Naive thymus-derived CD8-positive, alpha-beta T cell (primary cell): ENCODE measurements at places on chromosomes 5 and 9. TPM values are rescaled to one million over a fixed set of nuclear protein-coding genes. Genes with fewer than 3 reads are reported as not detected.

TEK gene
- not detected for total RNA-seq

GRCh38 chr5:41176952-41177351 lies 36.4 kb downstream of the C6 start:
- peaks cover 5% of the 10 kb centered on the region for H3K27me3 ChIP-seq
- H3K4me1 ChIP-seq, result no peaks in the 10 kb centered on the region
- H3K36me3 ChIP-seq, result no peaks in the 10 kb centered on the region

- no peak overlapping the region for H3K4me3 ChIP-seq
- H3K36me3 ChIP-seq, result no peaks in the 10 kb centered on the region
- no peaks in the 10 kb centered on the region for H3K27me3 ChIP-seq
Measured at GRCh38 chr9:114850871-114851270, 45.0 kb upstream of the TNFSF15 start.

DNA sequence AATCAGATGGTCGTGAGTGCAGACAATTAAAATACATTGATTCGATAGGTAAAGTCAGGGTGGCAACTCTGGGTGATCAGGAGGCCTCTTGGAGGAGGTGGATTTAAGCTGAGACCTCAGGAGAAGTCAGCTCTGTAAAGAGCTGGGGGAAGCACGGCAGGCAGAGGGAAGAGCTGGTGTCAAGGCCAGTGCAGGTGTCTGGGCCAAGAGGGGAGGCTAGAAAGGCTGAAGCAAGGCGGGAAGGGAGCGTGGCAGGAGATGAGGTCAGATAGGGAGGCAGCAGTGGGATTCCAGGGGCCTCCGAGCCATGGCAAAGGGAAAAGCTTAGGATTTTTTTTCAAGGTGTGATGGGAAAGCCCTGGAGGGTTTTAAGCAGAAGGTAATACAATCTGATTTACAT lies 178.7 kb downstream of the FSTL4 start:
- no peaks in the 10 kb centered on the region for H3K27me3 ChIP-seq
- no peak for DNase-seq
- H3K27ac ChIP-seq, result no peak overlapping the region
- H3K4me1 ChIP-seq, result no peaks in the 10 kb centered on the region
- no peak overlapping the region for H3K4me3 ChIP-seq

DNA sequence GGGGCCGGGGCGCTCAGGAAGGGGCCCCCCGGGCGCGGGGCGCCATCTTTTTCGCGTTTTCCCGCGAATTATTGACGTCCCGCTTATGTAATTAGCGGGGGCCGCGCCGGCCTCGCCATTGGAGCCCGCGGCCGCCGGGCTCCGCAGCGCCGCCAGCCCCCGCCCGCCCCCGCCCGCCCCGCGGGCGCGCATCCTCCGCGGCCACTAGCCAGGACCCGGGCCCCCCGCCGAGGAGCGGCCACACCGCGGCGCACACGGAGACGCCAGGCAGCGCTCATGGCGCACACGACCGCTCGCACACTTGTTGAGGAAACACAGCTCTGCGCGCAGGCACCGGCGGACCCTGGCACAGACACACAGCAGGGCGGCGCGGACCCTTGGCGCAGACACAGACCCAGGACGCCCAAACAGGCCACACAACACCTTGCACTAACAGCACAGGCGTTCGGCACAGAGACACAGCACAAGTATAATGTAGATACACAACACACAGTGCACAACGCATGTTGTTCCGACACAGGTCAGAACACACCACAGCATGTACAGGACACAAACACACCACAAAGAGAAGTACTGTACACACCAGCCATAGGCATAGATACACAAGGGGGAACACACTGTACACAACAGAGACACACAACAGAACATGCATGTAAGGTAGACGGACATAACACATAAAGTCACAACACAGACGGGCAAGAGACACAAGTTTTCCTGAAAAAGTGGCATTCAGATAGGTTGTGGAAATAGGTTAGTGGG lies 467 bp upstream of the PHF19 start:
- H3K4me1 ChIP-seq, result peaks cover 77% of the 10 kb centered on the region
- no peaks in the 10 kb centered on the region for H3K27me3 ChIP-seq
- H3K27ac ChIP-seq, result peak overlapping the region; percentile 98
- peaks cover 17% of the 10 kb centered on the region for H3K36me3 ChIP-seq

DNA sequence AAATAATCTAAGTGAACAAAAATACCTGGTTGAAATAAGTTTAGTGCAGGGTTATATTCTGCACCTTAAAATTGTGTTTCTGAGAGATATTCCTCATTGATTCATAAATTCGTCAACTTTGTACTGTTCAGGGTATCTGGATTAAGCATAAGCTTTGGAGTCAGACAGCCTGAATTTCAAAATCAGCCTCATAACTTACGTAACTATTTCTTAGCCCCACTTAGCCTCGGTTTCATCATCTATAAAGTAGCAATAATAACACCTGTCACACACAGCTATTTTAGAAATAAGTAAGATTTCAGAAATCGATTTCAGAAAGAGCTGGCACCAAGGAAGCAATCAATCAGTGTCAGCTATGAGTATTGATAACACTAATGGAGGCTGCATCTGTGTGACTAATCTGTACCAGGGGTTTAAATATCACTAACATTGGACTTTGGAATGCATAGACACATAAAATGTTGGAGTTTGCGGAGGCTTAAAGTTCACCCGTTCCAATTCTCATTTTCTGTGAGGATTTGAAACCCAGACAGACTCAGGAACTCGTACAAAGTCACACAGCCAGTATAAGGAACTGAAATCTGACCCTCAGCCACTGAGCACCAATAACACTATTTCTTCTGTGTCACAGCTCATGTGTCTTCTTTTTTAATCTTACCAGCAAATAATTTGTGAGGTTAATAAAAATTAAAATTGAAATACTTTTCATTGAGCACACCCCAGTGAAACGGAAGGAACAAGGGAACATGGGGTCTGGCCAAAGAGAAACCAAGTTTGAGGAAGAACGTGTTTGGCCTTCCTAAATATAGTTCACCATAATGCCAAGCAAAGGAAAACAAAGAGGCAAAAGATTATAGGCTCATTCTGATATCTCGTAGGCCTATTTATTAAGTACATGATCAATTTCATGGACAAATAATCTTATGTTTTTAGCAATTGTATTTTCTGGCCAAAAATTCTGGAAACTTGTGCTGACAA lies 194.4 kb upstream of the PTGER4 start:
- H3K27me3 ChIP-seq, result no peaks in the 10 kb centered on the region
- DNase-seq, result no peak
- H3K36me3 ChIP-seq, result no peaks in the 10 kb centered on the region
- peaks cover 4% of the 10 kb centered on the region for H3K4me1 ChIP-seq
- no peak overlapping the region for H3K27ac ChIP-seq

DNA sequence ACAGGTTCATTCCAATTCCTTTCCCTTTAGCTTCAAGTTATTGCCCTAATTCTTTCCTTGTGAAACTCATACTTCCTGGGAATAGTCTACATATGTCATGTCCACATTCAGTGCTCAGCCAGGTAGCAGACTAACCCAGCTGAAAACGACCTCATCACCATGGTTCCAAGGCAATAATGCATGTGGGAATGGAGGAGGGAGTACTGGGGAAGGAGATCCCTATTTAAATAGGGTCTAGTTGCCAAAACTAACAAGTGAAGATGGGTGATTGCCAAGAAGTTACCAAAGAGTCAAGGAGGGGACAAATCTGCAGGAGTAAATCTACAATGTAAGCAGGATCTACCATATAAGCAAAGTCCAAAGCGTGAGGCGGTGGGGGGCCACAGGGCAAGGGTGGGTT lies 47.3 kb upstream of the MCTP1 start:
- no peak overlapping the region for H3K27ac ChIP-seq
- no peaks in the 10 kb centered on the region for H3K36me3 ChIP-seq
- DNase-seq, result no peak
- no peak overlapping the region for H3K4me3 ChIP-seq

- H3K4me3 ChIP-seq, result no peak overlapping the region
- H3K27me3 ChIP-seq, result no peaks in the 10 kb centered on the region
Measured at GRCh38 chr9:114223564-114224246, 68.4 kb downstream of the COL27A1 start.
